ENCODE measurements at places on chromosomes 12 and 14.

DNA sequence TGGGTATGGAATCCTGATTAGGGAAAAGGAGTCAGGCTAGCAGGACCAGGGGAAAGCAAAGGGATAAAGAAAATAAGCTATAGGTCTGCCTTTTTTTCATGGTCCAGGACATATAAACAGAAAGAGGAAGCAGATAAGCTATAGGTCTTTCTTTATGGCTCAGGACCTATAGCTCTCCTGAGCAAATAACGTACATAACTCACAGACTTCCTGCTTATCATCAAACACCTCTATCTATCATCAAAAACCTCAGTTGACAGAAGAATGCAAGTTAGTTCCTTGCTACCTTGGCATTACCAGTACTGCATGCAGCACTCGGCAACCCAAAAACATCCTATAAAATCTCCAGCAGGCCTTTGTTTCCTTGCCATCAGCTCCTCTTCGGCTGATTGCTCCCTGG is 238.7 kb upstream of the OR4E1 start:
- DNase-seq: no peak

DNA sequence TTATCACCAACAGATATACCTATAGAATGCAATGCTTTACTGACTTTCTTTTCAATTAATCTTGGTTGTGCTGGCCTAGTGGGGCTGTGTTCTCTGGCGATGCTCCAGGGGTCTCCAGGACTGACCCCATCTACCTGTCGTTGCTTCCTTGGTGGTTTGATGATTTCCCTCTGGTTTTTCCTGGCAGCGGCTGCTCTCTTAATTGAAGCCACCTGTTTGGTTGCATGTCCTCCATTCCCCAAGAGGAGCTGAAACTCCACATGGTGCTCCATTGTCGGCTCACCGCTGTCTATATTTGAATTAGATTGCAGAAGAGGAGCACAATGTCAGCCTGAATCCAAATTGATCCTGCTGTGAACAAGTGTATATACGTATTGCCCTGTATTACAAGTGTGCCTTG is 7.1 kb upstream of the IFNG-AS1 start:
- DNase-seq: no peak

DNA sequence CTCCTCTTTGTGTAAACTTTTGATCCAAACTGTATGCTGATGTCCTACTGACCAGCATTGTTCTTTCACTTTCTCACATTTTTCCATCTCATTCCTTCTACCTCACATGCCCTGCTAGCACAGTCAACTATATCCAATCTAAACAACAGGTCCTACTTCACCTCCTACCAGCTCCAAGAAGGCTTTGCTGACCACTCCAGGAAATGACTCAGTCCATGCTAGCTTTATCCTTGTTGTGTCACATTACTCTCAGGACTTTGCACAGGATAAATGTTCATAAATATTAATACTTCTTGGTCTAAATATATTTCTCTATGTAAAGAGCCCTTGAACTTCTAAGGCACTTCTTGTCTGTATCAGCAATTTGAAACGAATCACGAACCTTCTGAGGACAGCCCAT is 64.9 kb upstream of the PCED1B start:
- no peak for DNase-seq

GRCh38 chr12:96099986-96100385 is 64.6 kb upstream of the LTA4H start:
- DNase-seq: no peak

DNA sequence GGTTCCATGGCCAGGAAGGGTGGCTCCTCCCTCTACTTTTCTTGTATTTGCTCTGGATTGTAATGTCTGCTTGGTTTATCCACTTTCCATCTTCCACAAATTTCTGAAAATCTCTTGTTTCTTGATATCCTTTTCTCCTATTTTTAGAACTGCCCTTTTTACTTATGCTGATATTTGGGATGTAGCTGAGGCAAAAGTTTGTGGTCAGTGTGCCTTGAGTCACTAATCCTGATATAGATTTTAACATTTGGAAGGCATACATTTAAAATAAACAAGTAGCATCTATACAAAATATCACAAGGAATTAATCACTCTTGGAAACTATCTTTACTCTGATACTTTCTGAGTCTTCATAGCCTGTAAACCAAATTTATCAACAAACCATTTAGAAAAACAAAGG is 11.0 kb downstream of the GRIP1 start:
- no peak for DNase-seq

DNA sequence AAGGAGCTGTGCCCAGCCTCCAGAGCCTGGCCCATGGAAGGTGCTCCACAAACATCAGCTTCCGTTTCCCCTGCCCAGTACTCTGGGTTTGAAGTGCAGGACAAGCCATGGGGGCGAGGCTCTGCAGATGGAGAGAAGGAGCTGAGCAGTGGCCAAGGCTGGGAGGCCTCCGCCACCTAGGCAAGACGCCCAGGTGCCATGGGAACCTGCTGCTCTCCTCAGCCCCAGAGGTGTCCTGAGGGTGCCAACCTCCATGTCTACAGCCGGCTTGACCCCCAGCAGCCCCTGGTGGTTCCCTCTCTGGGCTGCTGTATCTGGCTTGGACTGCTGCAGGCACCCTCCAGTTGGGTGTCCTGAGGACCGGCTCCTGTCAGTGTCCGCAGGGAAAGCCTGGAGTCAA is 12.4 kb downstream of the KRT71 start:
- no peak for DNase-seq

DNA sequence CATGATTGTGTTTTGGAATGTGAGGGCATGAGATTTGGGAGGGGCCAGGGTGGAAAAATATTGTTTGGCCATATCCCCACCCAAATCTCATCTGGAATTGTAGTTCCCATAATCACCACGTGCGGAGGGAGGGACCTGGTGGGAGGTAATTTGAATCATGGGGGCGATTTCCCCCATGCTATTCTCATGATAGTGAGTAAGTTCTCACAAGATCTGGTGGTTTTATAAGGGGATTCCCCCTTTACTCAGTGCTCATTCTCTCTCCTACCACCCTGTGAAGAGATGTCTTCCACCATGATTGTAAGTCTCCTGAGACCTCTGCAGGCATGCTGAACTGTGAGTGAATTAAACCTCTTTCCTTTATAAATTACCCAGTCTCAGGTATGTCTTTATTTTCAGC is 15.7 kb downstream of the OR10P1 start:
- DNase-seq: no peak

DNA sequence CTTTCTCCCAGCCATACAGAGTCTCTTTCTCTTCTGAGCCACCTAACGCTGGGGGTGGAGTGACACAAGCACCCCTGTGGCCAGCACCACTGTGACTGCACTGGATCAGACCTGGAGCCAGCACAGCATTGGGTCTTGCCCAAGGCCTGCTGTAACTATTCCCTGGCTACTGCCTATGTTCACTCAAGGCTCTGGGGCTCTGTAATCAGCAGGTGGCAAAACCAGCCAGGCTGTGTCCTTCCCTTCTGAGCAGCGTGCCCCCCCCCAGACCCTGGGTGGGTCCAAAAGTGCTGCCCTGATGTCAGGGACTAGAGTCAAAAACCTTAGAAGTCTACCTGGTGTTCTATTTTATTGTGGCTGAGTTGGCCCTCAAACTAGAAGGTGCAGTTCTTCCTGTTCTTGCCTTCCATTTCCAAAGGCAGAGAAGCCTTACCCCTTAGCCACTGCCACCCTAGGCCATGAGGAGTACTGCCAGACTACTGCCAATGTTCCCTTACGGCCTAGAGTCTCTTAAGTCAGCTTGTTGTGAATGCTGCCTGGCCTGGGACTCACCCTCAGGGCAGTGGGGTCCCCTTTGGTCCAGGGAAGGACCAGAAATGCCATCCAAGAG is 49.9 kb downstream of the PELI2 start:
- no peak for DNase-seq

DNA sequence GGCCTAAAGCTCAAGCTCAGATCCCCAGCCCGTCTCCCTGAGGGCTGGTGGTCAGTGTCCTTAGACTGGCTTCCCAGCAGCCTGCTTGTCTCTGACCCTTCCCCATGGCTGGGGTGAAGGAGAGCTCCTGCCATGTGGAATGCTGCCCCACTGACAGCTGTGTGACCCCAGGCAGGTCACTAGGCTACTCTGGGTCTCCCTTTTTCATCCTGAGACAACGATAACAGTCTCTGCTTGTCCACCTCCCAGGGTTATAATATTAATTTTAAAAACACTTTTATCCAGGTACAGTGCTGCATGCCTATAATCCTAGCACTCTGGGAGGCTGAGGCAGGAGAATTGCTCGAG is 47.3 kb downstream of the SYNE3 start:
- no peak for DNase-seq

DNA sequence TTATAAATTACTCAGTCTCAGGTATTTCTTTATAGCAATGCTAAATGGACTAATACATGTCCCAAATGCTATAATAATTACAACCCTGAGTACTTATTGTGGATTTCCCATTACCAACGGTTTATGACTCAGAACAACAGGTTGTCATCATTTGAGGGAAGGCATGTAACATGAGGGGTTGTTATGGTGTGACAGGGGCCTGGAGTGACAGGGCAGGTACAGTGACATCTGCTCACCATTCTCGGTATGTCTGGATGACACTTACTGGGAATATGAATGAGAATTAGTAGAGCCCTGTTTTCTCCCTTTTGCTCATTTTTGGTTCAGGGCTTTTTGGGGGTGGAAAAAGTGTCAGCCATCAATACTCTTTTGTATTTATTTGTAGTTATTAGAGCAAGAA is 36.2 kb upstream of the FERMT2 start:
- no peak for DNase-seq

DNA sequence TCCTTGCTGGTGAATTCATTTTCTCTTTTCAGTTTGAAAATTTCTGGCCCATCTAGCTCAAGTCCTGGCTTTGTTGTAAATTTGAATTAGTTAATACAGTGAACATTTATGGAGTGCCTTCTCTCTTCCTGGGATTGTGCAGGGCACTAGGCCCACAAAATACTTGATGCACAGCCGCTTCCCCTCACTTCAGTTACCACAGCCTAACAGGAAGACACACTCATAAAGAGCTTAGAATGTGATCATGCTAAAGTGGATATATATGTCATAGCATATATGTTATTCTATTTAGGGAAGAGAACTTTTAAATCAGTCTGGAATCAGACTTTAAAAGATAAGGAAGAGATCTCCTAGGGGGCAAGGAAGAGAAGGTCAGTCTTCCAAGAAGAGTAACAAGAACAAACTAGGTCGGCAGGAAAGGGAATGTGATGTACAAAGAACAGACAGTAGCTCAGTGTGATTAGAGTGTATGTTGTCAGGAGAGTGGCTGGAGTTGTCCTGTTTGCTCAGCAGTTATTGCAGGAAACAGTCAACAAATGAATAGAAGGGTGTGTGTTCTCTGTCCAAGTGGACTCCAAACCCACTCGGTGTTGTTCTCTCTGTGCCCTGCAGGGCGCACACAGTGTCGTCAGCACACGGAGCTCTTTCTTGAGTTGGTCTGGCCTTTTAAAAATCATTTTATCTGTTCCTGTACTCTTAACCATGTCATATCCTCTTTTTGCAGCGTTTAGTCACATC is 74.4 kb downstream of the DAAM1 start:
- DNase-seq: no peak

- DNase-seq: peak; percentile 73
Measured at GRCh38 chr12:122067966-122068365, 10.6 kb upstream of the MLXIP start.

- DNase-seq: no peak
Measured at GRCh38 chr14:104428860-104429259, 150.7 kb upstream of the C14orf180 start.

- no peak for DNase-seq
Measured at GRCh38 chr12:64625243-64626077, 15.2 kb downstream of the RASSF3 start.

DNA sequence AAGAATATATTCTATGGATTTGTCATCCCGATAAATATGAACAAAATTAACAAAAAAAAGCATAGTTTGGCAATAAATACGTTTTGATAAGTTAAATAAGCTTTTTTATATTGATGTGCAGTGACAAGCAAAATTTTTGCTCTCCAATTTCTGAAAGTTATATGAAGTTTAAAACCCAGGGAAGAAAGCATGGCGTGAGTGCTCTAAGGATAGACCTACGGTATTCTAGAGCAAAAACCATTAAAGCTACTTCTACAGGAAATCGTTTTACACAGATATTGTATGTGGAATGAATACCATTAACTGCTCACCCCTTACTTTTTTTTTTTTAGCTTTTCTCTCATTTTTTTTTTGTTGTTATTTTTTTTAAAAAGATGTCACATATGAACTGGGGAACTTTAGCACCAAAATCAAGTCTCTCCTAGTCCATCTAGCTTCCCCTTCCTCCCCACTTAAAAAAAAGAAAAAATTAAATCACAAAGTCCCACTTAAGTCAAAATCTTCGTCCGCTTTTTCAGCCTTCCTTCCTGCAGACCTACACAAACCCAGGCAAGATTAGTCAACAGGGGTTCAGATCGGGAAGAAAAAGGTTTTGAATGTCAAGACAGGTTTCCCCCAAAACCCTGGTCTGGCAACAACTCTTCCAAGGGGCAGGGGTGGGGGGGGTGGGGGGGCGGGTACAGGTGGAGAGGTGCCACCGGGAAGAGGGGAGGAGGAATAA is 4.4 kb downstream of the ZFP36L1 start:
- no peak for DNase-seq

GRCh38 chr12:99259040-99259934 is 388.3 kb upstream of the GARIN6 start:
- DNase-seq: no peak

DNA sequence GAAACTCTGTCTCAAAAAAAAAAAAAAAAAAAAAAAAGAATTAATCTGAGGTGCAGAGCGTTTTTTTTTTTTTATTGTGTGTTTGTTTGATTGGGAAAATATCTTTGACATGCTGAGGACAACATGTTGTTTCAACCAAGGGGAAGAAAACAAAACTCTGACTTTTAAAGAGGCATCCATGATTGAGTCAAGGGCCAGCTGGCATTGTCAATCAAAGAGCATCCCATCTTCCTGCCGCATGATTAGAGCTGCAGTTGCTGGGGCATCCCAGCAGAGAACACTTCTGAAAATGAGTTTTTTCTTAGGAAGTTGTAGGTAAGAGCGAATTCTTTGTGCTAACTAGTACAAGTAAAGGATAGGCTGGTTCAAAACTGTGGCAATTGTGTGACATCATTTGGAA is 200.9 kb upstream of the DAAM1 start:
- no peak for DNase-seq

- no peak for DNase-seq
Measured at GRCh38 chr14:36052681-36053080, 123.8 kb downstream of the PTCSC3 start.

- DNase-seq: no peak
Measured at GRCh38 chr14:104935955-104936354, 11.3 kb downstream of the PLD4 start.

GRCh38 chr12:124829008-124829707 is 34.5 kb downstream of the SCARB1 start:
- DNase-seq: no peak

- no peak for DNase-seq
Measured at GRCh38 chr14:40213701-40214100, 781.5 kb upstream of the FBXO33 start.

GRCh38 chr12:104600036-104600712 is 143.4 kb downstream of the CHST11 start:
- DNase-seq: no peak

- no peak for DNase-seq
Measured at GRCh38 chr12:124098101-124098757, 125.2 kb downstream of the ZNF664 start.

- DNase-seq: no peak
Measured at GRCh38 chr12:4282892-4283511, 9.4 kb downstream of the CCND2 start.
